ENCODE measurements at places on chromosomes 16 and 17.

- no peak for DNase-seq
Measured at GRCh38 chr17:8121681-8122421, 2.1 kb downstream of the HES7 start.

- DNase-seq = no peak
Measured at GRCh38 chr17:44787271-44787940, 28.6 kb downstream of the ADAM11 start.

GRCh38 chr17:80850817-80851216 lies 140.8 kb upstream of the CHMP6 start:
- DNase-seq = no peak

DNA sequence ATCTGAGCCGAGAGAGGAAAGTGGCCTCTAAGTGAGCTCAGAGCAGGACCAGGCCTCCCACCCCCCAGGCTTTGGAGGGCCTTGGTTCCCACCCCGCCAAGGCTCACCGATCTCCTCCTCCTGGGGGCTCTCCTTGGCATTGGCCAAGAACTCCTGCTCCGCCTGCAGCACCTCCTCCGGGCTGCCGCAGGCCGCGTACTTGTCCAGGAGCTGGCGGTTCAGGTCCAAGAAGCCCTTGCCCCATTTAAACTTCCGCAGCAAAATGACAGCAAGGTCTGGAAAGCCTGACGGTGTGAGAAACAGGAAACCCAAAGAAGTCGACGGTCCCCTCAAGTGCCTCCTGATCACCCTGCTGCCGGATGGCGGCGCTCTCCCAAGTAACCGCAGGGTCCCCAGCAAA lies 1.7 kb downstream of the TSR3 start:
- DNase-seq = no peak

- DNase-seq = no peak
Measured at GRCh38 chr16:1112506-1113184, 16.6 kb upstream of the C1QTNF8 start.

DNA sequence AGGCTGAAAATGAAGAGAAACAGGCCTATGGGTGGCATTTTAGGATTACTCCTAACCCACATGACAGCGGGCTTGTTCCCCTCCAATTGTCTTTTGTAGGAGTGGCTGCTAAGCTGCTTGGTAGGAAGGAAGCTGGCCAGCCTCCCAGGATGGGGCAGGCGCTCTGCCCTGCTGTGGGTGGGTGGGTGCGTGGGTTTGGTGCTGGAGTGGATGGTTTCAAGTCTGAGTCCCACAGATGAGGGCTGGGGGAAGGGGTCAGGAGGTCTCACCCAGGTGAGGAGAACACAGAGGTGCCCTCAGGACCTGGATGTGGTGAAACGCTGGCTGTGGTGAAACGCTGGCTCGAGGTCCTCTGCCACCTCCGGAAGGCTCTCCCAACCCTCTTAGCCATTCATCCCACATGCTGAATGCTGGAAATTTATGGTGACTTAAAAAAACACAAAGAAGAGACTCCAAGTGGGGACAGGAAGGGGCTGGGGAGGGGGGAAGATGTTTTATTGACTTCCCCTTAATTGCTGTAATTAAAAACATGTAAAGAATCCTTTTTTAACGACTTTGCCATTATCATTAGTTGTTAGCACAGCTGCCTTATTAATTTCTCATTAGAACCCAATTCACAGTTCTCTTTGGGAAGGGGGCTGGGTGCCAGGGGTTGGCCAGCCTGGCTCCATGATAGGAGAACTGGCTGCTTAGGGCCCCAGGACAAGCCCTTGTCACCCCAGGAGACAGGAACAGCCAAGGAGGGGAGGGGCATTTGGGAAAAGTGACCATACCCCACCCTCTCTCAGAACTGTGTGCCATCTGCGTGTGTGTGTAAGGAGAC lies 153.5 kb upstream of the CDC42EP4 start:
- peak; percentile 96 for DNase-seq

- no peak for DNase-seq
Measured at GRCh38 chr17:7080456-7081041, 498 bp upstream of the CLEC10A start.

DNA sequence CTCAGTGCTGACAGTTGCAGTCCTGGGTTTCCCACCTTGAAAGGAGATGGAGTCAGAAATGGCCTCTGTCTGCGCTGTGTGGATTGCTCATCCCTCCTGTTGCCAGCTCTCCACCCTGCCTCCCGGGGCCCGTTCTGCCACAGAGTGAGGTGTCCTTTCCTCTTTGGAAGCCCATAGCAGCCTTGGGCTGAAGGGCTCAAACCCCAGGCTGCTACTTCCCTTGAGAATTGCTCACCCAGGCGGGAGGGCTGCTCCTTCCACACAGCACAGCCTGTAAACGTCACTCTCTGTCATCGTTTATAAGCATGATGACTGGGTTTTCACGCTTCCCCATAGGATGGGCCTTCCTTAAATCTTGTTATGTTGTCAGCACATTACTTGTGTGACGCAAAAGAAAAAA lies 62.7 kb downstream of the FOXK2 start:
- no peak for DNase-seq

DNA sequence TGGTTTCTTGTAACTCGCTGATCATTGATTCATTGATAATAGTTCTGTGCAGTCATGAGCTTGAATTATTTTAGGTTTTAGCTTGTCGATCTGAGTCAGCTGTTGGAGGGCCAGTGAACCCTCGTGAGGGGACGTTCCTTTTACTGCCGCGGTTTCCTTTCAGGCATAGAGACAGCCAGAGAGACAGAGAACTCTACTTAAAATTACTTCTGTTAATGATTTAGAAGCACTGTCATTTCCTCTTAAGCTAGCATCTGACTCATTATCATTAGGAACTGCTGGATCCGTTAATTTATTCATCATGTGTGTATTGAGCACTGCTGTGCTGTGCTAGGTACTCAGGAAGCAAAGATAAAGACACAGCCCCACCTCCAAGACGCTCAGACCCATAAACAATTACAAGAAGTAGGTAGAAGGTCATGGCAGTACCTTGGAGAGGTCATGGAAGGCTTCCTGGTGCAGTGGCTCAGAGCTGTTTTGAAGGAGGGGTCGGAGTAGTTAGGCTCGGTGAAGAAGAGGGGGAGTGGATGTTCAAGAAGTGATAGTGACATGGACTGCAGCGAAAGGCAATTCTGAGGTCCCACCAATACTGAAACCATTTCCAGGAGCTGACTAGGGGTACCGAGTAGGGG lies 3.3 kb downstream of the PGS1 start:
- no peak for DNase-seq

DNA sequence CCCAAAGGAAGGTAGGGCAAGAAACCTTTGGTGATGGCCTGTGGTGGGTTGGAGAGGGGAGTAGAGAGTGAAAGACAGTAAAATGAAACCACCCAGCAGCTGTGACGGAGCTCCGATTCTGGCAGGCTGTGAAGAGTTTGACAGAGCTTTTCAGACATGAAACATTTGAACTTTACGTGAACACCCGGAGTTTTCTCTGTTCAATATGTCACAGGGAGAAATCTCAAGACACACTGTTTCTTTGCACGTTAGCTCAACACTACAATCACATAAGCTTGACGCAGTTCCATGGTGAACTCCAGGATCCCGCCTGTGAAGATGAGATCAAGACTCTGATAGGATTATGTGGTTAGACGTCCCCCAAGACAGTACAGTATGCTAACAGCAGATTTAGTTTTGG lies 79.6 kb upstream of the CDH11 start:
- no peak for DNase-seq

DNA sequence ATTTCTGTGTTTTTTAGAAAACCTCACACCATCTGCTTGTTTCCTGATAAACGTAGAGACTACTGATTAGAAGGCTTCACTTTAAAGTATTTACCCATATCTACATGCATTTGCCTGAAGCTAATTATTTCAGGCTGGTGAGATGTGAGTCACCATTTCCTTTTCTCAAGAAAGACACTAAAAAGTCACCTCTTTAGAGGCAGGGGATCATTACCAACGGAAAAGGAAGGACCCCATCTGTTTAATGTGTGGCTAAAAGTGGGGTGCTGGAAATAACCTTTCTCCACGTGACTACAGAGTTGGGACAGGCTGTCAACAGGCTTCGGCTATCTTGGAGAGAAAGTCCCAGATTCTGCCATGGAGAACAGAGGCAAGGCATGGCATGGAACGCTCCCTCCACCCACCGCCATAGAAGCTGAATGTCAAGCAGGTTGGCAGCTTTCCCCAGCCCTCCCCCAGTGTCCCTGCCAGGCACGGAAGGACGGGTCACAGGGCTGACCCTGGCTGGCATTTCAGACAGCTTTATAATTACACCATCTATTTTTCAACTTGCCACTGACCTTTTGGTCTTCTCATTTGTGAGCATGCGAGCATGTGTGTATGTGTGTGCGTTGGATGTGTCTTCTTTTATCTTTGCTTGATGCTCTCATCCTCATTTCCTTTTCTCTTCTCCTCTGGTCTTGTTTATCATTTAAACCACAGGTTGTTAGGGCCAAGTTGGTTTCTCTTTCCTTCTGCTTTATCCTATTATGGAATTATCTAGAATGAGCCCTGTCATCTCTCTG lies 157.0 kb downstream of the CPPED1 start:
- DNase-seq = peak; percentile 44

DNA sequence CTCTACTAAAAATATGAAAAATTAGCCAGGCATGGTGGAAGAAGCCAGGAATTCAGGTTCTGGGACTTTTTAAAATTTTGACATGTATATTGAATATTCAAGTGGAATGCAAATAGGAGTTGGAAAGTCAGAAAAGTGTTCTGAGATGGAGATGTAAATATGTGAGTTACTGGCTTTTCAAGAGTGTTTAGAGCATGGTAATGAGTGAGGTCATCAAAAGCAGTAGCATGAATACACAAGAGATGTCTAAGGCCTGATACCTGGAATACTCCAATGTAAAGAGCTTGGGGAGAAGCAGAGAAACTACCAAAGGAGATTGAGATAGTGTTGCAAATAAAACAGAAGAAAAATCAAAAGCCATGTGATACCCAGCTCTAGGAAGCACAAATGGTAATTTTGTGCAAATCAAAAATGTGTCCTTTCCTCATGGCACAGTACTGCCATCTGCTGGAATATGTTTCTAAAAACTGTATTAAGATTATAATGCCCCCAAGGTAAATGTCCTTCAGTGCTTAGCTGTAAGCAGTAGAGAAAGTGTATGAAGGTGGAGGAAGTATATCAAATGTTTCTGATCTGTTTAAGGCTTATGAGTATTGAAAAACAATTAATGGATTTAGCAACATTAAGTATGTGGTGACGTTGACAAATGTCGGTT lies 908.4 kb downstream of the KCNJ18 start:
- no peak for DNase-seq

Measured in COR-L47 (cell line).